ENCODE measurements at places on chromosomes 6 and 20.

GRCh38 chr6:165365371-165365770, 56.0 kb upstream of the C6orf118 start:
- no peak for DNase-seq

DNA sequence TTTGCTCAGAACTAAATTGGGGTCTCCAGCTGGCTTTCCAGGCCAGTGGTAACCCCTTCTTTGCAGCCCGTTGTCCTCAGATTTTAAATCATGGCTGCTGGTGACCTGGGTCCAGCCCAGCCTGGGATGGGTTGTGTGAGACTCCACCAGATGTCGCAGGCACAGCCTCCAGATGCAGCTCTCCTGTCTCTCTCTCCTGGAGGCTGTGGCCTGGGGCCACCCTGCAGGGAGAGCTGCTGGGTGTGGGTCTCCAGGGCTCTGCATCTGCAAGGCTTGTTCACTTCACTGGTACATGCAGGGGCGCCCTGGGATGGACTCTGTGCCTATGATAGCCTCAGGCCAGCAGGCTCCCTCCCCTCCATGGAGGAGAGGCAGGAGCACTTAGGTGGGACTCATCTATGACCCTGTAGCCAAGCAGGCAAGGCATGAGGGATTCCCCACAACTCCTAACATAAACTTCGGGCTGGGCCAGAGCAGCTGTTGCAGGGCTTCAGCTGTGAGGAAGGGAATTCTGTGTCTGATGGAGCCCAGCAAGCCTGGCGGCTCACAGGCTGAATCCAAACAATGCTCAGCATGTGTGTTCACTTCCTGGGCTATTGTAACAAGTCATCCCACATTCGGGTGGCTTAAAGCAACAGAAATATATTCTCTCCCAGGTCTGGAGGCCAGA, 94.7 kb upstream of the NXT1 start:
- no peak for DNase-seq

GRCh38 chr6:41887331-41887751, 7.8 kb downstream of the USP49 start:
- no peak for DNase-seq

DNA sequence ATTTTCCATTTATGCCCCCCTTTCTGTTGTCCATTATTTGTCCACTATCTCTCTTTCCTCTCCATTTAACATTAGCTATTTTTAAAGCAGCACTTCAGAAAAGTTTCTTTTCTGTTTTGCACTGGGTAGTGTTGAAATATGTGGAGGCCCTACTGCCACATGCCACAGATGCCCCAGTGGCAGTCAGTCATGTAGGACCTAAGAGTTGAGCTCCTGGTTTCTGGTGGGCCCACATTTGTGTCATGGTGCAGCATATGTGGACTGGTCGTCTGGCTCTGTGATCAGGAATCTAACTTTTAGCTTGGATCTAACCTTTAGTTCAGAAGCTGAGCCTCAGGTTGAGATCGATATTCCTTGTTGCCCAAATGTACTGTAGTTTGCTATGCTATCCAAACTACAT, 54.8 kb downstream of the HFE start:
- DNase-seq, result no peak

GRCh38 chr6:156167016-156167624, 610.1 kb upstream of the ARID1B start:
- DNase-seq, result no peak

GRCh38 chr20:1813101-1813529, 82.1 kb upstream of the SIRPA start:
- no peak for DNase-seq

- DNase-seq, result no peak
Measured at GRCh38 chr20:48451401-48451800, 376.4 kb downstream of the PREX1 start.

DNA sequence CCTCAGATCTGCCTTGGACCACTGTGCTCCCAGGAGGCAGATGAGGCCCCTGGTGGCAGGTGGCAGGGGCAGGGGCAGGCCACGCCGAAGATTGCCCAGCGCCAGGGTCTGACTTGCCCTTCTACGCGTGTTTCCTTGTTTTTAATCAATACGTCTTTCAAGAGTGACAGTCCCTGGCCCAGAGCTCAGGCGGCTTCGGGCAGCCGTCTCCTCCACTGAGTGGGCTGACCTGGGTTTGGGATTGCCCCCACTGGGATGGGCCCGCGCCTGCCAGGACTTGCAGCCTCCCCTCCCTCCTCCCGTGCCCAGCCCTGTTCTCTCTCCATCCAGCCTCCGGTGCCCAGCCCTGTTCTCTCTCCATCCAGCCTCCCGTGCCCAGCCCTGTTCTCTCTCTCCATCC, 21.2 kb downstream of the FRMD1 start:
- no peak for DNase-seq

GRCh38 chr20:49948809-49949507, 12.8 kb downstream of the RNF114 start:
- no peak for DNase-seq

DNA sequence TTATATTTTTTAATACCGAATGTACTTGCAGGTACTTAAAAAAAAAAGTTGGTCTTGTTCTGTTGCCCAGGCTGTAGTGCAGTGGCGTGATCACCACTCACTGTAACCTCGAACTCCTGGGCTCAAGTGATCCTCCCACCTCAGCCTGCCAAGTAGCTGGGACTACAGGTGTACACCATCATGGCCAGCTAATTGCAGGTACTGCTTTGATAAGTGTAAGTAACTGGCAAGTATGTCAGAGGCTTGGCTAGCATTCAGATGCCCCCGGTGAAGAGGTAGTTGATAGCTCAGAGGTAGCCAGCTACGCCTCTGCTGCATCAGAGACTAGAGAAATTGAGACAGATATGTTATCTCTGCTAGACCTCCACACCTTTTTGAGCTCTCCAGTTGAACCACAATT, 40.5 kb downstream of the BTBD9 start:
- DNase-seq, result no peak

GRCh38 chr6:81682235-81682795, 70.2 kb downstream of the TENT5A start:
- DNase-seq, result no peak

Measured in CD4-positive, alpha-beta T cell (primary cell).